ENCODE measurements at places on chromosomes 3 and 15.

- no peak for DNase-seq
Measured at GRCh38 chr3:46922871-46923558, 45.5 kb downstream of the PTH1R start.

- no peak for DNase-seq
Measured at GRCh38 chr3:54830658-54831057, 97.2 kb downstream of the LRTM1 start.

- no peak for DNase-seq
Measured at GRCh38 chr3:158809642-158810041, 7.8 kb downstream of the MFSD1 start.

DNA sequence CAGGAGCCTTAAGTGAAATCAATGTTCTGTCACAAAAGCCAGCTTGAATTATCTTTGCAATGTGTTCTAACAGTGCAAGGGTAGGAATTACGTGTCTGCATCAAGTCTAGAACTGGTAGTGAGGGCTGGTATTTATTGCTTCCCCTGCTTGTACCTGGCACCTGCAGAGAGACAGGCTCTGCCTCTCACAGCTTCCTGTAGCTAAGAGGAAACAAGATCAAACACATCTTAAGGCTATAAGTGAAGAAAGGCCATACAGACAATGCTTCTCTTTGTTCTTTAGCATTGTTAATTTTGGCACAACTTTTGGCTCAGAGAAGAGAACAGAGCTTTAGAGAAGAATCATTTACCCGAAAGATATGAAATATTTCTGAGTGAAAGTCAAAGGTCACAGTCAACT, 479.9 kb downstream of the GRM7 start:
- no peak for DNase-seq

Measured in NCI-H2107 (cell line).